ENCODE measurements at places on chromosomes 3 and 15.

- no peak for DNase-seq
Measured at GRCh38 chr3:99919694-99920093, 102.0 kb downstream of the CMSS1 start.

GRCh38 chr15:78167227-78167888 lies 18.2 kb downstream of the IDH3A start:
- DNase-seq = no peak

DNA sequence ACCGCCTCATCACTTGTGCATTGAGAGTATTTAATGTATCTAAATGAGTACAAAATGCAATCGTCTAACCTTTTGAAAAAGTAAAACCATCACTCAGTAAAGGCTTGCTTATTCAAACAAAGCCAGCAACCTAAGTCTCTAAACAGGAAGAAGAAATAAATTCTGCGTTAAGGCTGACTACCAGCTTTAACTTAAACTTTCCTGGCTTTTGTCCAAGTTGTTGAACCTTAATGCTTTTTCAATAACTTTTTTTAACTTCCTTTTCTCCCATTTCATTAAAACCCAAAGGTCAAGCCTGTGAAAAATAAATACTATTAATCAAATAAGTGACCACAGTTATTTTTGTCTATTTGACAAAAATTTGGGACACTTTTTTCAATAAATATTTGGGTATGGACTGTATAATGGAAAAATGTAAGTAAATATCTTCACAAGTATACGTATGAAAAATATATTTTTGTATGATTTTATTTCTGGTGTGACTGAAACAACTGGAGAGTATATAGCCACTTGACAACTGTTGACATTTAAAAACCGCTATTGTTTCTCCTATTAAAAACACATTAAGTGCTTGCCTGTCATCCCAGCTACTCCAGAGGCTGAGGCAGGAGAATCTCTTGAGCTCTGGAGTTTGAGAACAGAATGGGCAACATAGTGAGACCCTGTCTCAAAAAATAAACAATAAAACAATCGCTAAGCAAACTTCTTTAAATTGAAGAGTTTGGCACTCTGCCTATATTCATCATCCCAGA lies 2.9 kb downstream of the KLHL24 start:
- no peak for DNase-seq

DNA sequence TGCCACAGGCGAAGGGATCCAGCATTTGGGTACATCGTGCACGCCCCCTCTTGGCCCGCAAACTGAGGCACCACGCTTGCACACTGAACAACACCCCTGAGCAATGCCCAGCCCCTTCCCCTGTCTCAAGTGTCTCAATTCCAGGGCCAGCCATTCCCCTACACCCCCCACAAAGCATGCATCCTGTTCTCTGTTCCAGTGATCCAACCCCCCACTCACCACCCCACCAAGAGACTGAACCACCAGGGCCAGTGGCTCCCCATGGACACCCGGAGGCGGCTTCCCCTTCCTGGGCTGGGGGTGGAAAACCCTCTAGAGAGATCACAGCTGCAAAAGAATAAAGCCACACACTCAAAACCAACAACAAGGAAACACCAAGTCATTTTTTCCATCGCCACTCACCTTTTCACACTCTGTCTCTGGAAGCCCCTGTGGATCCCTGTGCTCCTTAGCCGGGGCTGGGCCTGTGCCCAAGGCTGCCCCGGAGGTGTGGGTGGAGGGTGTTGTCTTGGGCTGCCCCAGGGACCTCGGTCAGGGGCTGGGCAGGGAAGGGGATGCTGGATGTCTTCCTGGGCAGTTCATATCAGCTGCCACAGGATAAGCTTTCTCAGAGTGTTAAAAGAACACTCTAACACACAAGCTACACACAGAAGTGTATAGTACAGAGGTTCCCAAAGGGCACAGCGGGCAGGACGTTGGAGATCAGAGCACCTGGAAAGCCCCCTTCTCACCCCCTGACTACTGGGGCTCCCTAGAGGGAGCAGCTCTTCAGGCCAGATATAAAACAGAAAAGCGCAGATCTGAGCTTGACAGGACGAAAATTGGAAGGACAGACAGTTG lies 92.5 kb downstream of the CHSY1 start:
- DNase-seq = no peak

DNA sequence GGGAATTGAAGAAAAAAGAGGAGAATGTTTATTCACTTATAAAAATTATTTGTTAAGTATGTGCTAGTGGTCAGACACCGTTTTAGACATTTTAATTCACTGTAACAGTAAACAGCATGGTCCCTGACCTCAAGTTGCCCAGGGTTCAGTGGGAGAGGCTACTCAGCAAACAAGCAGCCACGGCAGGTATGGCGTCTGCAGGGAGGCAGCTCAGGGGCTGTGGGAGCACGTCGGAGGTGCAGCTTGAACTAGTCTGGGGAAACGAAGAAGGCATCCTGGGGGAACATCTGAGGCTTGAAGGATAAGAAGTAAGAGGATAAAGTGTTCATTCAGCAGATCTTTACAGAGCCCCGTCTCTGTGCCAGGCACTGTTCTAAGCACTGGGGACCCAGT lies 66.0 kb downstream of the CRTC3 start:
- no peak for DNase-seq

GRCh38 chr3:11168881-11169805 lies 14.8 kb downstream of the HRH1 start:
- peak; percentile 40 for DNase-seq

GRCh38 chr3:110193074-110193473 lies 855.7 kb upstream of the DPPA4 start:
- DNase-seq = no peak

DNA sequence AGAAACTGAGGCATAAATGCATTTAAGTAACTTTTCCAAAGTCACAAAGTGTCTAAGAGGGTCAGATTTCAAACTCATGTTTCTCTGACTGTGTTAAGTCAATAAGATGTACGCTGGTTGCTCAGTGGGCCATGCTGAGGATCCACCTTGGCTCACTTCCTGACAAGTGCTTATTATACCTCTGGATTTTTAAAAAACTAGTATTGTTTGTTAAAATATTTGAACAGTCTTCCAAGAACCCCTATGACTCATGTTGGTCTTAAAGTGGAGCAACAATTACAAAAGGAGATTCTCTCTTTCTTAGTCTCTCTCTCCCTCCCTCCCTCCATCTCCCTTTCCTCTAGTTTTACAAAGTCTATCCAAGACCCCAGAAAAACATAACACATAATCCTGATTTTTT lies 1050.2 kb downstream of the AGBL1 start:
- no peak for DNase-seq

- peak; percentile 36 for DNase-seq
Measured at GRCh38 chr3:40097131-40098117, 212.1 kb upstream of the EIF1B start.

DNA sequence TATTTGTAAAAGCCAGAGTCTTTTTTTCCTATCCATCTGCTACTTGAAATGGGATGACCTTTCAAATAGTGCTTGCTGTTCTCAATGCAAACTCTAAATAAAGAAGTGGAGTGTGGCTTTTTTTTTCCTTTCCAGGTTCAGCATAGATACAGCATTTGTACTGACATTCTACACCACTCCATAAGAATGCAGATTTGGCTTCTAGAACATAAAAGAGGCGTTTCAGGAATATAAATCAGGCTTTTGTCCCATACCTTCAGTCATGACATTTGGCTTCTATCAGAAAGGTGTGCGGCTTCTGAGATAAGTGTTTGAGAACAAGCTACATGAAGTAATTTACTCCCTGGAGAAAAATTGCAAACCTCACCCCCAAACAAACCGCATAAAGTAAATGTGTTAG lies 553.1 kb downstream of the FHIT start:
- no peak for DNase-seq

- DNase-seq = no peak
Measured at GRCh38 chr3:6825524-6825923, 35.4 kb upstream of the GRM7 start.

GRCh38 chr3:57556459-57557084 lies 498 bp downstream of the PDE12 start:
- peak; percentile 27 for DNase-seq

DNA sequence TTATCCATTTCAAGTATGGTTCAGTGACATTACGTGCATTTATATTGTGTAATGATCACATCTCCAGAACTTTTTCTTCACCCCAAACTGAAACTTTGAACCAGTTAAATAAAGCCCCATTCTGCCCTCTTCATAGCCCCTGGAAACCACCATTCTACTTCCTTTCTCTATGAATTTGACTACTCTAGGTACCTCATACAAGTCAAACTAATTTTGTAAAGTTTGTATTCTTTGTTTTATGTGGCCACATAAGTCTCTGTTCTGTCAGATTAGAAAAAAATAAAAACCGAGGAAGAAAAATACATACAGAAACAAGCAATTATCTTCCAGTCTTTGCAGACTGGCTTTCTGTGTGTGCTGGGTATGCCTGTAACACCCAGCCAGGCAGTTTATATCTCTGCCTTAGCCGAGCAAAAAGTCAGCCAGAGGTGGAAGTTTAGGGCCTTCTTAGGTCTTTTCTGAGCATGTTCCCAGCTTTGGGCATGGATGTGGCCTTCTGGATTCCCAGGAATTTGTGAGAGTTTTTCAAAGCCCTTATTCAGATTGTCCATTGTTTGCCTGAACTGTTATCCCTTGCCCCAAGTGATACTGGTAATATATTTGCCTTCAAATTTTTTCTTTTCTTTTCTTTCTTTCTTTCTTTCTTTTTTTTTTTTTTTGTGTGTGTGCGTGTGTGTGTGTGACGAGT lies 6.0 kb upstream of the GRAMD1C start:
- DNase-seq = peak; percentile 53

GRCh38 chr15:40072216-40072990 lies 33.4 kb upstream of the SRP14 start:
- DNase-seq = no peak

- peak; percentile 45 for DNase-seq
Measured at GRCh38 chr3:149442043-149442442, 32.5 kb upstream of the TM4SF4 start.

GRCh38 chr15:74428970-74429780 lies 4.6 kb downstream of the SEMA7A start:
- DNase-seq = no peak

DNA sequence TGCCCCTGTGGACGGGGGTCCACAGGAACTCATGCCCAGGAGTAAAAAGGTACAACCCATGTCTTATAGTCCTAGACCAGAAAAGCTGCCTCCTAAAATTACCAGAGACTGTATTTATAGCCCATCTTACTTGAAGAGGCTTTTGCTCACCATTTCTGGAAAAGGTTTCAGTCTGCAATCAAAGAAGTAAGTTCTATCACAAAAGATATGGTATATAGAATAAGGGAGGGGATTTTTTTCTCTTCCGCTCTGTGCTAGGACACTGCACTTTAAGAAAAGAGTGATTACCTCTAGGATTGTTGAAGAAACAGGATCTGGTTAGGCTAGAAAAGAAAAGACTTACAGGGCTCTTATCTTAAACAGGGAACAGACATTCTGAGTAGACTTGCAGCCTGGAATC lies 2.6 kb downstream of the SSUH2 start:
- DNase-seq = no peak

DNA sequence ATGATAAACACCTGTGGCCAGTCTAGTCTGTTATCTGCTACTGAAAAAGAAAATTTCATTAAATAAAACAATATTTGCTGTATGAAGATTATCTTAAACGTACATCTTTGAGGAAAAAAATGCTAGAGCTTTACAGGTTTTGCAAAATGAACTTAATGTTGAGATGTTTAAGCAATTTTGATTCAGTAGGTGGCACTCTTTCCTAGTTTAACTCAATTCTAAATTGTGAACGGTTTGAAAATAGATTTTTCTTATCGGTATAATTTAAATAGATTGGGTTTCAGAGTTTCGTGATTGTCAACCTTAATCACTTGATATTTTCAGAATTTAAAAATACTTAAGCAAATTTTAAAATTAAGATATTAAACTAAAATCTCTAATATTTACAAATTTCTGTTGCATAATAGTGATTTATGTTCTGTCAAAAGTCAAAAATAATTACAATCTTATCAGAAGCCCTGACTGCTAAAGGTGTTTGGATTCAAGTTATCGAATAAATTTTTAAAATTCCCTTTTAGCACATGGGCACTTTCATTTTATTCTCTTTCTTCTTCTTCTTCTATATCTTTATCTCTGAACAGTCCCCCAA lies 7.0 kb upstream of the RNF111 start:
- peak; percentile 37 for DNase-seq

DNA sequence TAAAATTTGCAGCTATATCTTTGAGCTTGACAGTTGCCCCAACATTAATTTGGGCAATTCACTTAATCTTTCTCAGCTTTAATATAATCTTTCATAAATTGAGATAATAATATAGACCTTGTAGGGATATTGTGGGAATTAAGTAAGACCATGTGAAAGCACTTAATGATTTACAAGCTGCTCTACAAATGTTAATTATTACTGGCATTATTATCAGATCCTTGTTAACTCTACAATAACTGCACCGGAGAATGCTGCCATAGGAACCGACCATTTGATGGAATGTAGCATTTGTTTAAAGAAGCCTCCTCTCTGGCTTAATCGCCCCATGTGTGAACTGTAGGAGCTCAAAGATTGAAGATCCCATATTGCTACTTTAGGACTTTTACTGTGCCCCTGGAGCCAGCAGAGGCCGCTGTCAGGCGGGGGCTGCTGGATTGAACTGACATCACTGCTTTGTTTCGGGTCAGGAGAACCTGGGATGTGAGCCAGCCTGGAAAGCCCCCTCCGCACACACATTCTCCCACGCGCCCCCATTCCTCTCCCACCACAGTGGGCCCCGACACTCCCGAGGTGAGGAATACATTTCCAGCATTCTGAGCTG lies 154.2 kb upstream of the TNIK start:
- peak; percentile 21 for DNase-seq

DNA sequence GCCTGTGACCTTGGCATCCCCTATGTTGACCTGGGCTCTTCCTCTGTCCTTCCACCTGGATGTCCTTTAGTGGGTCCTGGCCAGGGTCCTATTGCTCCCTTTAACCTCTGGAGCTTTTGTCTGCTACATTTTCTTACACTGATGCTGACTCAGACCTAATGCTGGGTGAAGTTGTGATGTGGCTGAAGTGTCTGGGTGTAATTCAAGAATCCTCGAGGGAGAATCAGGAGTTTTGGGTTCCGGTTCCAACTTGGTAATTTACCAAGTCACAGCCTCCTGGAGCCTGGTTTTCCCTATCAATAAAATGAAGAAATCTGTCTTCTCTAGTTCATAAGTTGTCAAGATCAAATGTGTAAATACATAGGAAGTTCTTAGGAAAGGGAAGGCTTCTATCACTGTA lies 25.6 kb downstream of the CEP19 start:
- DNase-seq = no peak

DNA sequence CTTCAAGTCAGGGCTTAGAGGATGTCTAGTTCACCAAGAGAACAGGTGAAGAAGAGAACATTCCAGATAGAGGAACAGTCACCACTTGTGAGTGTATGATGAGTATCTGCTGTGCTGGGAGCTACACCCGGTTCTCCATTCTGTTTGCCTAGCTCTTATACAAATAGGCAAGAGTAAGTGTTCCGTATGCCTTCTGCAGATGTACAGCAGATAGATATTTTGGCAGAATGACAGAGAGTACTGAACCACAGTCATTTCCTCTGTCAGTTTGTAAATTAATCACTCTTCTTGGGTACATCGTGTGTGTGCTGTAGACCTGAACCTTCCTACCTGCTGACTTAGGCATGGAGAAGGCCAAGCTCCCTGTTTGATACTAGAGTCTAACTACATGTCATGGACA lies 108.3 kb upstream of the CTDSPL start:
- no peak for DNase-seq
